ENCODE measurements at places on chromosomes 16 and 17.
A peak's percentile ranks its signal among the peaks of the same experiment; 100 is the strongest.

DNA sequence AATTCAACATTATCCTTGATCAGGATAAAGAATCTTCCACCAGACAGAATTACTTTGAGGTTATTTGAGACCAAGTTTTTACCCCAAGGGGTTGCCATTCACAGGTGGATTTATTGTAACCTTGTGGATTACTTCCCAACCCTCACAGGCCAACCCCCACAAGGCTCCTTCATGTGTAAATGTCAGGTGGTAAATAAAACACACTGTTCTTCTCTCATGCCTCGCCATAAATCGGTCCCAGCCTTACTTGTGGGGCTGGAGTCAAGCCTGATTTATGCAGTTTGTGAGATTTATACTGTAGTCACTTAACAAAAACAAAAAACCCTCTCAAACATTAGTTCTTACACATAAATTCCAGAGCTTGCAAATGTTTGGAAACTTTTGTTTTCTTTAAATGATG, 98.6 kb upstream of the IRX3 start:
- no peak for DNase-seq

DNA sequence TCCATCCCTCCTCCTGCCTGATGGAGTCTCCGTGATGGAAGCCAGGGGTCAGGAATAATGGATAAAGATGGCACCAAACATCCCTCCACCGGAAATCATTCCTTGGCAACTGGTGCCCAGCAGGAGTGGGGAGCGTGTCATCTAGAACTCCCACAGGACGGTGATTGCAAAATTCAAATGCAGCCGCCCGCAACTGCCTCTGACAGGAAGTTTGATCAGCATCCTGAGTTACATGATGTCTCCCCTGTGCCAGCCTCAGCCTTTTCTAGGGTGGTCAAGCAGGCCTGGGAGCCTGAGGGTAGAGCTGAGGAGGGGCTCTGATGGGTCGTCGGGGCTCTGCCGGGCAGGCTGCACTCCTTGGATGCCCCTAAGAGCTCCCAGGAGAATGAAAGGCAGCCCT, 52.8 kb downstream of the GSG1L start:
- no peak for DNase-seq

- DNase-seq, result no peak
These were observed 26.1 kb downstream of the SPG7 start for GRCh38 chr16:89534252-89534756.

DNA sequence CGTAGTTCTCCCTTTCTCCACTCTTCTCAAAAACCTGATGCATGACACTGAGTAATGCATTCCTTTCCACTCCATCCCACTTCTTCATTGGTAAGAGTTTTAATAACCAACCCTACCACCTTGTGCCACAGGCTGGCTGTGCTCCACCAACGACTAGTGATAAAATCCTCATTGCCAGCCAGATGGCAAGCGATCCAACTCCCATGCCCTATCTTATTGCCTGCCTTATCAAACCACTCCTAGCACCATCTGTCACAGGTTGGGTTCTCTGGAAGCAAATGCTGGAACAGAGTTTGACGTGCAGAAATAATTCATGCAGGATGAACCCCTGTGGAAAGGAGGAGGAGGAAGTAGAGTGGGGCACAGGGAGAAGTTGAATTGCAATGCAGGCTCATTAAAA, 99.5 kb downstream of the CHD9NB start:
- no peak for DNase-seq

DNA sequence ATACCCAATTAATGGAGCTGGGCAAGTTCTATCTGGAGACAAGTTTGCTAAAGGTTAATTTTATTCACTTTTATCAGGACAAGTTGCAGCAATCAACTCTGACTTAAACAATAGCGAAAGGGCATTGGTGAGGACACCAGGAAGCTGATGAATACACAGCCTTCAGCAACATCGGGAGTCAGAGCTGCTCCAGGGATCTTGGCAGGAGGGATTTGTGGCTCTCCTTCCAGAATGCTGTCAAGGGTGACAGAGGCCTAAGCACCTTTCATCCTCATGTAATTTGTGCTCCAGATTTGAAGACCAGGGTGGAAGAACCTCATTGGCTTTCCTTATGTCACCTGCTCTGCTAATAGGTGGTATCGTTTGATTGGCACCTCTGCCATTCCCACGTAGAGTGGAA, 485.6 kb downstream of the NPIPA7 start:
- no peak for DNase-seq

GRCh38 chr16:69413045-69413664, 11.3 kb upstream of the CYB5B start:
- DNase-seq, result no peak

GRCh38 chr16:22348291-22348690, 26.1 kb downstream of the CDR2 start:
- DNase-seq, result no peak

DNA sequence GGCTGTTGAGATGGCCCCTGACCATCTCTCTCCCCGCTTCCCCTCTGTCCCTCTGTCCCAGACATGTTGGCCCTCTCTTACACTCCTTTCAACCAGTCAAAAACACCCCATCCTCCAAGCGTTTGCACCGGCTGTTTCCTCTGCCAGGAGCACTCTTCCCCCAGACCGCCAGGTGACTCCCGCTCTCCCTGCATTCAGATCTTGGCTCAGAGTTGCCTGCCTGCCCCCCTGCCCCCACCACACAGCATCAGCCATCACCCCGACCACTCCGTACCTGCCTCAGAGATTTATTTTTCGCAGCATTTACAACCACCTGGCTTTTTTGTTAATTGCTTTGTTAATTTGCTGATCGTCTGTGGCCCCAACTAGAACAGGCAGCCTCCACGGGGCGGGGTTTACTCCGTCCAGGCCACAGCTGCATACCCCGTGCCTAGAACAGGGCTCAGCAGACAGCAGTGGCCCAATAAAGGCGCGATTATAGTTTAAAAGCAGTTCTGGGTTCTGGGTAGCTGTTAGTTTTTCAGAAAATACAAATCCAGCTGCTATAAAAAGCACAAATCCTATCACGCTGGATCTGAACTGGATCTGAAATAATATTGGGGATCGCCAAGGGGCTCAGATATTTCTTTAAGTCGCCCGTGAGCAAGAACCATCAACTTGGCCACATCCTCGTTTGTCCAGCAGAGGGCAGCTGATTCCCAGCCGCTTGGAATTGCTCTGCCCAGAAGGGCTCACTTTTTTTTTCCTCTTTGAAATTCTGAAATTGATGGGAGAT, 173.6 kb downstream of the IRF8 start:
- DNase-seq, result peak; percentile 19

DNA sequence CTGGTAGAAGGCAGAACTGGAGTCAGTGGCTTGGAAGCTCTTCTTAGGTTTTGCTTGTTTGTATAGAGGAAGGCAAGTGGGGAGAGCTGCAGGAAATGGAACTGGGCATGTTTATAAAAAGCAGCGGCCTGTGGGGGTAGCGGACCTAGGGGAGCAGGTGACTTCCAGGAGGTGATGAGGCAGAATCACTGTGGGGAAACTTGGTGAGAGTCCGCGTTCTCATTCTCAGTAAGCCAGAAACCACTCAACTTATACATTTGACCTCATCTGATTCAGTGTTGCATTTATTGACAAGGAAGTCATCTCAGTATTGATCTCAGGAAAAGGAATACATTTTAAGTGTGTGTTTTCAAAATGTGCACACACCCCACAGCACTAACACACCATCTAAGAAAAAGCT, 299.8 kb downstream of the CNTNAP4 start:
- DNase-seq, result no peak

DNA sequence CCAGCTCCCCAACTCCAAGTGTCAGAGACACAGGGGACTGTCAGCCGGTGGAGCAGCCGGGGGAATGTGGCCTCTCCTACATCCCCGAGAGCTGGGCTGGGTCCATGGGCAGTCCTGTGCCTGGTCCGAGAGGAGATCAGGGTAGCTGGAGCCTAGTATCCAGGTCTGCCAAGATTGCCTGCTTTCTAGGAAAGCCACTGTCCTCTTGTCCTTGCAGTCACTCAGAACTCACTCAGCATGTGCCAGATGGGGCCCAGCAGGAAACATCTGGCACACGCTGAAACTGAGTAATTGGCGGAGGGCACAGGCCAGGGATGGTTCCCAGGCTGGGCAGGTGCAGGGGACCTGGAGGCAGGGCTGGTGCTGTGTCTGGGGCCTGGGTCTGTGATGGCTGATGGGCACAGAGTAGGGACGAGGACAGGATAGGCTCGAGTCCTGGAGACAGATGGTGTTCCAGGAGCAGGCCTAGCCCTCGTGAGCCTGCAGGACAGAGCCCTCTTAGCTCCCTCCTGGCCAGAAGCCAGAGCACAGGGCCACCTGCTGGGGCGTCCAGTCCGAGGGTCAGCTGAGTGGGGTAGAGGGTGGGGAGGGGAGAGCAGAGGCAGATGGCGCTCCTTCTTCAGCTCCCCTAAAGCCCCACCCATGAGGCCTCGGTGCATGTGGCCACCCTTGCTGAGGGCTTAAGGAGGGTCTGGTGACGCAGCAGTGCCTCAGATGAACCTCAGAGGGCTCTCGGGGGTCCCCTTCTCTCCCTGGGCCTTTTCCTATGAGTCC, 31.1 kb downstream of the ADCY7 start:
- DNase-seq, result no peak

DNA sequence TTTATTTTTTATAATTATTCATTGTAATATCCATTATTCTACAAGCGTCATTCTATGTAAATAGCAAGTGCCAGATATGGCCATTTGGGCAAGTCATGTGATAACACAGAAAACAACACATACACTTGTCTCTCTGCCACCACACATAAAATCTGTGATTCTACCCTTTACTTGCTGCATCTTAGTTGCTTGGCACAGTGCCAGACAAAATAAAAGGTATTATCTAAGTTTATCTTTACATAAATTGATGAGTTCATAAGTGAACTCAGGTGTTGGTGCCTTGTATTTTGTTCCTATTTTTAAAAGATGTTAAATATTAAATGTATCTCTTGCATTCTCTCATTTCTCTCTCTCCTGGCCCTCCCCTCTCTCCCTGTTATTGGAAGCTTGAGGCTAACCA, 1458.7 kb downstream of the CDH11 start:
- DNase-seq, result no peak

- no peak for DNase-seq
These were observed 30.0 kb downstream of the MAPT start for GRCh38 chr17:45924332-45924820.

DNA sequence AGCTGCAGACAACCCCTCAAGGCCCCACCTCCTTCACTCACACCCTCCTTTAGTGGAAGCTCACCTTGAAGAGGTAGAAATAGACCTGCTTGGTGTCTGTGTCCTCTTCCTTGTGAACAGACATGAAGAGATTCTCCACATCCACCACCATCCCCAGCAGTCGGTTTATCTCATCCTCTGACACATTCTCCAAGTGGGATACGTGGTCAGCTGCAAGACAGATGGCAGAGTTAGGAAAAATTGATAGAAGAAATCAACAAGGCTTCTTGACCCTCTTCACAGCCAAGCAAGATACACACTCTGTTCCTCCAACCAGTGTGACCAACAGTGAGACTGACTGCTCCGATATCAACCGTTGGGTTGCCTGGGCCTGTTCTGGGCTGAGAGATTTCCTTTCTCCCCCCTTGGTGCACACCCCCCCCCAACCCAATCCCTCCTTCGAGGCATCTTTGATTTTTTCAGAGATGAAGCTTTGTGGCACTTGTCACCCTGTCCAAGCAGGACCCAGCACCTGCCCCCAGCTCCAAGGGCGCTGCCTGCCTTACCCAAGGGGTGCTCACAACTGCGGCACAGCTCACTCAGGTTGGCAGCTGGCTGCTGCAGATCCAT, 902 bp downstream of the KAT2A start:
- no peak for DNase-seq

GRCh38 chr17:42266918-42267766, 9.0 kb downstream of the STAT5B start:
- DNase-seq, result no peak

DNA sequence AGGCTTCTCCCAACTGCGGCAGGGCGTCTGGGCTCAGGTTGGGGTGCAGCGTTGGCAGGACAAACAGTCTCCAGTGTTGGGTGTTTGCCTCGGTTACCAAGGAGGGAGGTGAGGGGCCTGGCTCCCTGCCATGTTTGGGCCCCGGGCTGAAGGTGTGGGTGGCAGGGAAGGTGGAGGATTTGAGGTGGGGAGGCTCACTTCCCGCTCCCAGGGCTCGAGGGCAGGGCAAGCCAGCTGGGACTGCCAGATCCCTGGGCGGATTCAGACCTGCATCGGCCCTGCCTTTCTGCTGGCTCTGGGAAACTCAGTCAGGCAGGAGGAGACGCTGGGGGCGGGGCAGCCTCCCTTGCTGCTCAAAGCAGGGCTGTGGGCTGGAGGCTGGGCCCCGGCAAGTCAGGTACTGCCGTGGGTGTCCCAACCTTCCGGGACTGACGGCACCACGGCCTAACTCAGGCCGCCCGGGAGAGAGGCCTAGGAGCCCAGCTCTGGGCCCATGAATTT, 31.3 kb upstream of the KRT17 start:
- no peak for DNase-seq

DNA sequence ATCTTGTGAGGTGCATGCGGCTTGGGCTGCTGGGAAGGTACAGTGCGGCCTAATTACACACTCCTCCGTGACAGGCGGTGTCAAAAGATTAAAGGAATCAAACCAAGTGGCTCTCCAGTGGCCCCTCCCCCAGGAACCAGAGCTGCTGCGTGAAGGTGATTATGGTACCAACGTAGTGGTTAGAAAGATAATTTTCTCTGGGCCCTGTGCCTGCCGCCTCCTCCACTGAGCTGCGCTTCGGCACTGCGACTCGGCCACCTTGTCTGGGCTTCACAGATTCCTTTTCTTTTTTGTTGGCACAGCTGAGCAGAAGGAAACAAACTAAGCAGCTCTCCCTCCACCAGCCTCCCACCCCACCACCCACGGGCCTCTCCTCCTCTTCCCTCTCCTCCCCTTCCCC, 113.2 kb upstream of the SDK2 start:
- DNase-seq, result no peak

GRCh38 chr16:31377210-31377903, 15.8 kb upstream of the ITGAD start:
- no peak for DNase-seq

DNA sequence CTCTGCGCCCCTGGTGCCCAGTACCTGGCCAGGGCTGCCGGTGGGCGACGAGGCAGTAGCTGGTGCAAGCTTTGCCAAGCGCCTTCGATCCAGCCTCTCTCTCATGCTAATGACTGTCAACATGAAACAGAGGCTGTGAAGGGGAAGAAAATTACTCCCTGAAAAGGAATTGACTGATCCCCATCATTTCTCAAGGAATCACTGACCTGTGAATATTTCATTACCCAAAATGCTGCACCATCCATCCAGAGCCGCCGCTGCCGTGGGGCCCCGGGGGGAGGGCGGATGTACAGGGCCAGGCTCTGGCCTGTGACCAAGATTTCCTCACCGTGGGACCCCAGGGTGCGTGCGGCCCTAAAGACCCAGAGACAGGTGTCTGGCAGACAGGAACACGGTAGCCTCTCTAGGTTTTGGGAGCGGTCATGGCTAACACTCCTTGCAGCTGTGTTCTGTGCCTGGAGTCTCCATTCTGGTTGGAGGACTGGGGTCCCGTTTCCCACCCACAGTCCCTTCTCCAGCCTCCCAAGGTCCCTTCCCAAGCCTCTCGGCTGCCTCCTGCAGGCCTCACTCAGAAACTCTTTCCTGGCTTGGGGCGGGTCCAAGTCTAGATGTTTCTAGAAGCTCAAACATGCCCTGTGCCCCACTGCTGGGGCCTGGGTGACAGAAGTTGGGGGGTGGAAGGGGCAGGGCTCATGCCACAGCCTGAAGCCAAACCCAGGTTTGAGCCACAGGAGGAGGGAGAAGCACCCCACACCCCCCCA, 73.3 kb downstream of the ENGASE start:
- no peak for DNase-seq
